ENCODE measurements at places on chromosomes 12 and 14. TPM values are rescaled to one million over a fixed set of nuclear protein-coding genes. Genes with fewer than 3 reads are reported as not detected.

Gene KCNC2
- not detected for total RNA-seq

Gene ZC3H14
- 91.1 TPM for total RNA-seq

Gene ANKS1B
- 23.4 TPM for total RNA-seq

Gene SIX6
- total RNA-seq = not detected

DNA sequence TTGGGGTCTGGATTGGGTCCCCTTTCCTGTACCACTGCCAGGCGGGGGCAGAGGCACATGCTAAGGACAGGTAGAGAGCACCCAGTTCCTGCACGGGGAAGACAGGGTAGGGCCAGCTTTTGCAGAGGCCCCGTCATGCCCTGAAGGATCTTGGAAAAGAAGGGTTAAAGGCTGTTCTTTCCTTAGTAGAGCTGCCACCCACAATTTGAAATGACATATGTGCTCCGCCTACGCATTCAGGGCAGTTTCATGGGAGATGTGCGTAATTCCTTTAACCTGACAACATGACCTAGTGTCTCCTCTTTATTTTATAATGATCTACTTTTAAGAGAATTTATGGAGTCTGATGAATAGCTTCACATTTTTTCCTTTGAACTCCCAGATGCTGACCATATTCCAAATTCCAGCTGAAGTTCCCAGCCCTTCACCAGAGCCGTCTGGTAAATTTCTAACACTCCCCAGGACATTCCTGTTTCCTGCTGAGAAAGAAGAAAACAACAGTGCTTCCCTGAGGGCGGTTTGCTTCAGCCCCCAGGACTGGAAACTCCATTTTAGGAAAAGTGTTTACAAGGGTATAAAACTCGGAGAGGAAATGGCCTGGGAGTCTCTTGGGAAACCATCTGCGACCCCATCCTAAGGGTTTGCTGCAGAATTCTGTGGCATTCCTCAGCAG, 58.9 kb upstream of the PLEKHG3 start:
- no peak overlapping the region for H3K27ac ChIP-seq
- peaks cover 5% of the 10 kb centered on the region for H3K4me1 ChIP-seq
- H3K4me3 ChIP-seq = no peak overlapping the region
- H3K36me3 ChIP-seq = no peaks in the 10 kb centered on the region
- H3K27me3 ChIP-seq = no peaks in the 10 kb centered on the region
- no peak for DNase-seq

- no peaks in the 10 kb centered on the region for H3K4me1 ChIP-seq
- DNase-seq = no peak
Observed at GRCh38 chr12:46898989-46899388, 73.2 kb upstream of the SLC38A4 start.

DNA sequence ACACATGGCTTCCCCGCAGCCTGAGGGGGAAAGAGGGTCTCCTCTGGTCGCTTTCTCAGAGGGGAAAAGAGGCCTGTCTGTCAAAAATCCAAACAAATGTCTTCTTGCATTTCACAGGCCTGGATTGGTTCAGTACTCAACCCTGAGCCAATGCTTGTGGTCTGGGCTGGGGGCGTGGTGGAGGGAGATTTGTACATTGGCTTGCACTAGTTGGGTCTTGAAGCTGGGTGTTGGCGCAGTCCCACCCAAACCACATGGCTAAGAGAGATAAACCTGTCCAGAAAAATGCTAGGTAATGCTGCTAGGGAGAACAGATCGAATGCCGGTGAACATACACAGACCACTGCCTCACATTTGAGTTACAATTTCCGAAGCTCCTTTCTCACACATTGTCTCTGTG, 461.6 kb downstream of the MED13L start:
- no peaks in the 10 kb centered on the region for H3K4me1 ChIP-seq
- H3K27me3 ChIP-seq = no peaks in the 10 kb centered on the region
- H3K36me3 ChIP-seq = no peaks in the 10 kb centered on the region
- no peak overlapping the region for H3K4me3 ChIP-seq

- H3K4me1 ChIP-seq = no peaks in the 10 kb centered on the region
- no peaks in the 10 kb centered on the region for H3K36me3 ChIP-seq
- H3K4me3 ChIP-seq = no peak overlapping the region
- no peaks in the 10 kb centered on the region for H3K27me3 ChIP-seq
Observed at GRCh38 chr12:114664651-114665320, 19.2 kb downstream of the TBX3 start.

DNA sequence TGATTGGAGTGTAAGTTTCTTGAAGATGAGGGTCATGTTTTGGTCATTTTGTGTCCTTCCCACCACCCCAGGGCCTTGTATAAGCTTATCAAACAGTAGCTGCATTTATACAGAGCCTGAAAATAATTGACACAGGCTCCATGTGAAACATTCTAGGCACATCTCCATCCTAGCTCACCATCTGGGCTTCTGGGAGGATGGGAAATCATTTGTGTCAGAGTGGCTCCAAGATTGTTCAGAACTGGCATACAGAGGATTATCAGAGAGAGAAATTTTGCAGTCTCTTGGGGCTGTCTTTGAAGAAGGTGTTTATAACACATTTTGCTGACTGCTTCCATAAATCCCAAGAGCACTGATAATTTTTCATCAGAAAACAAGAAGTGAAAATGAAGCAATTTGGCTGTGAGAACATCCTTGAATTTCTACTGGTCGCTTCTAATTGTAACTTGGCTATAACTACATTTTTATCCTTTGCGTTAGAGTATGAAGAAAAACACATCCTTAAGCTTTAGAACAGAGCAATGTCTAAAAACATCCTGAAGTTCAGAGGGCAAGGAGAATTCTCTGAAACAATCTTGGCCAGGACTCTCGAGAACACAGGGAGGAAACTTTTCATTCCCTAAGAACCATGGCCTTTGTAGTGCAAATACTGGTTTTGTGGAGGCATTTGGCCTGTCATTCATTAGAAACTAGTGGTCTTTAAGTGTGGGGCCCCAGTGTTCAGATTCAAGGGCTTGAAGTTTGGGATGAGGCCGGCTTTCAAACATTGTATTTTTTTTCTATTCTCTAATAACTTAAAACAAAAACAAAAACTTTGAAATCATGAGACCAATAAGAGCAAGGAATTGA, 151.1 kb downstream of the DACT1 start:
- no peaks in the 10 kb centered on the region for H3K36me3 ChIP-seq
- H3K4me3 ChIP-seq = no peak overlapping the region
- no peak for DNase-seq
- no peaks in the 10 kb centered on the region for H3K4me1 ChIP-seq
- H3K27ac ChIP-seq = no peak overlapping the region

GRCh38 chr14:35883677-35884293, 57.6 kb downstream of the BRMS1L start:
- H3K27me3 ChIP-seq = no peaks in the 10 kb centered on the region
- DNase-seq = peak; percentile 81
- H3K36me3 ChIP-seq = no peaks in the 10 kb centered on the region
- H3K27ac ChIP-seq = no peak overlapping the region
- H3K4me1 ChIP-seq = peaks cover 13% of the 10 kb centered on the region
